ENCODE measurements at places on chromosomes 5 and 9.

- no peak for DNase-seq
Observed at GRCh38 chr9:84492366-84493159, 152.0 kb upstream of the SLC28A3 start.

DNA sequence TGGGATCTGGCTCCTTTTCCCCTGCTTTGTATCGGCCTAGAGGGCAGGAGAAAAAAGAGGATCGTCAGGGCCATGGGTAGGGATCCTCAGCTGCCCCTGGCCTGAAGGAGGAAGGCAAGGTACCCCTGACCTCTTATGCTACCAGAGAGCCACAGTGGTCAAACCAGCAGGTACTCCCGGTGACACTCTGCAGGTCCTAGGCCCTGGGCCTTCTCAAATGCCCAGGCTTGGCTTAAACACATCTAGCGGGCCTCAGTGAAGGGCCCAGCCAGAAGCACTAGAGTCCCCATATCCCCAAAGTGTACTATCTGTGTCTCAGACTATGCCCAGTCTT lies 3.5 kb downstream of the IRF1 start:
- DNase-seq: no peak

- no peak for DNase-seq
Observed at GRCh38 chr5:127650649-127651048, 1.8 kb downstream of the CTXN3 start.

DNA sequence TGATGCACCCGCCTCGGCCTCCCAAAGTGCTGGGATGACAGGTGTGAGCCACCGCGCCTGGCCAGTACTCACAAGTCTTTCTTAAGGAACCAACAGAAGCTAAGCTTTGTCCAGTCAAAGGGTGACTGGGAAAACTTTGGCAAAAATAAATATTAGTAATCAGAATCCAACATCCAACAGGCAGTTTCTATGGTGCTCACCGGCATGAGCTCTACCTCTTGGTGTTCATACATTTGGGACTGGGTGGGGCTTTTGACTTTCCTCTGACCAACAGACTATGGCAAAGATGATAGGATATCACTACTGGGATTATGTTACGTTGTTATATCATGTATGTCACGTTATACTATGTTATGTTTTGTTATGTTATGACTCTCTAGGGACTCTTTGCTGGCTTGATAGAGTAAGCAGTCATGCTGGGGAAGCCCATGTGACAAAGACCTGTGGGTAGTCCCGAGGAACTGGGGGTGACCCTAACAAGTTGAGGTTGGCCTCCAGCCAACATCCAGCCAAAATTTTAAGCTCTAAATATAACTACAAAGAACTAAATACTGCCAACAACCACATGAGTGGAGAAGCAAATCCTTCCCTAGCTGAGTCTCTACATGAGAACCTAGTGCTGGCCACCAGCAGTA lies 6.0 kb downstream of the RASGEF1C start:
- no peak for DNase-seq

GRCh38 chr9:17398350-17398749 lies 180.5 kb upstream of the SH3GL2 start:
- DNase-seq: no peak

- DNase-seq: no peak
Observed at GRCh38 chr5:2894316-2894715, 142.8 kb upstream of the IRX2 start.

- peak; percentile 94 for DNase-seq
Observed at GRCh38 chr5:149834246-149834855, 104.2 kb downstream of the PPARGC1B start.

- no peak for DNase-seq
Observed at GRCh38 chr9:121663591-121663990, 12.2 kb downstream of the DAB2IP start.

- no peak for DNase-seq
Observed at GRCh38 chr5:125794922-125795321, 628.3 kb upstream of the GRAMD2B start.

GRCh38 chr5:52334367-52334766 lies 453.3 kb upstream of the ITGA1 start:
- no peak for DNase-seq

DNA sequence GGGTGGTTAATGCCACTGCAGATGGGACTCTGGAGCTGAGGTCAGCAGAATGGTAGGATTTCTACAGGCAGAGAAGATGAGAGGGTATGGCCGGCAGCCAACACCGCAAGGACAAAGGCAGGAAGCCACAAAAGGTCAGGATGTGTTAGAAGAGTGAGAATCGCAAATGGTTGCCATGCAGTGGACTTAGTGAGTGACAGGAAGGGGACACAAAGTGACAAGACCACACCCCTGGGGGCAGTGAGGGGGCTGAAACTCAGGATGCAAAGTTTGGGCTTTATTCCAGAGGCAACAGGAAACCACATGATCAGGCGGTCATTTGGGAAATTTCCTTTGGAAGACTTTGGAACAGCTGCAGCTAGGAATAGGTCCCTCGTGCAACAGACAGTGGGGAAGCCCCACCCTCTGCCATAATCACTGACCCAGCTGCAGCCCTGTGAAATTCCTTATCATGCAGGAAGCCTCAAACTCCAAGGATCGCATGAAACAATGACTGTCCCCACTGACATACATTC lies 14.2 kb upstream of the CCDC180 start:
- DNase-seq: peak; percentile 49

DNA sequence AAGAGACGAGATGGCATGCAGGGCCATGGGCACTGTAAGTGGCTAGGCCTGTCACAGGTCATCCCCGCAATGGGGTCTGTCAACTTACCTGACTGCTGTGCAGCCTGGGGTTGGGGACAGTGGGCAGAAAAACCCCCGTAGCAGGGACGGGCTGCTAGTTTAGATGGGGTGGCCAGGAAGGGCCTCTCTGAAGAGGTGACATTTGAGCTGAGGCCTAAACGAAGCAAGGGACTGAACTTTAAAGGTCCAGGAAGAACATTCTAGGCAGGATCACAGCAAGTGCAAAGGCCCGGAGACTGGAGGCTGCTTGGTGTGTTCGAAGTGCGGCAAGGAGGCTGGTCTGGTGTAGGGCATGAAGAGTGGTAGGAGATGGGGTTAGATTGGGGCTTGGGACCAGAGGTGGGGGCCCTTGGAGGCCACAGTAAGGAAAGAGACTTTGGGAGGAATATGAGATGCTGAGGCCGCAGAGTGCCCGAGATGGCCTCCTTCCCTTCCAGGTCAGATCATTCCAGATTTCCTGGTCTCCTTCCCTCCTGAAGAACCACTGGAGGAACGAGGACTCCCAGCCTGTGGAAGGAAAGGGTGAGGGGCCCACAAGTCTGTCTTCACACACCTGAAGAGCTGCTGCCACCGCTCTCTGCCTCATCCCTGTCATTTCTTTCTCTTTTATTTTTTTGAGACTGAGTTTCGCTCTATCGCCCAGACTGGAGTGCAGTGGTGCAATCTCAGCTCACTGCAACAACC lies 37.9 kb upstream of the SH3PXD2B start:
- DNase-seq: no peak

GRCh38 chr9:135103001-135103446 lies 15.6 kb downstream of the OLFM1 start:
- DNase-seq: no peak

DNA sequence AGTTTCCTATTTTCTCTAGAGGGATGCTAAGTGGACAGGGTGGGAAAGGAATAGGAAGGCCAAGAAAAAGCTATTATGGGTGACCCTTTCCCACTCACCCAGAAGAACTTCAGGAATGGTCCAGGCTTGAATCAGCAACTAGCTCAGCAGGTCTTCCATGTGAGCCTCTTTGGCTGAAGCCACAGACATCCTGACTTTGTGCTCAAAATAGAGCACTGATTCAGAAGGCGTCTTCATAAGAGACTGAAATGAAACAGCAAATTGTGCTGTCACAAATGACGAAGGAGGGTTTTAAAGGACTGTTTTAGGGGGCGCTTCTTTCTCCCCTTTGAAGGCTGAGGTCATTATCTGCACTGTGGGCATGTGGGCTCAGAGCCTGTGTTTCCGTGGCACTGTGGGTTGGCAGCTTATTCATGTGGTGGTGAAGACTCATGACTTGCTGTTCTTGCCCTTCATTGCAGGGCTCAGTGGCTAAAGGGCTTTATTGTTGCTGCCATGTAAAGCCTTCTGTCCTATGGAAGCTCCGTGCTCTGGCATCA lies 65.8 kb upstream of the NFIL3 start:
- no peak for DNase-seq

DNA sequence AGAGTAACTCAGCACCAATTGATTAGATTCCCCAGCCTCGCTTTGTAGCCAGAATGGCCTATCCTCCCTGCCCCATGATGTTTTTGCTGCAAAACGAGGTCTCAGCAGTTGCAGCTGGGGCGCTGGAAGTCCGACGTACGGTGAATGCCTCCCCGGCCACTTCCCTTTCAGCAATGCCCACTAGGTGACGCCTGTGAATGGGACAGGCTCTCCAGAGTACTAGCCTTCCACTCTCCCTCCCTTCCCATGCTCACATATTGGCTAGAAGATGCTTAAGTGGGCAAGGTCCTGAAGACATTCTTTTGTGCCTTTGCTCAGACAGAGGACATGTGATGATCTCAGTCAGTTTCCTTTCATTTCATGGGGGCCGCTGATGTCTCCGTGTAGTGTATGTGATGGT lies 50.8 kb downstream of the DMRT2 start:
- peak; percentile 65 for DNase-seq

- no peak for DNase-seq
Observed at GRCh38 chr5:126716861-126717260, 60.1 kb upstream of the LMNB1 start.

DNA sequence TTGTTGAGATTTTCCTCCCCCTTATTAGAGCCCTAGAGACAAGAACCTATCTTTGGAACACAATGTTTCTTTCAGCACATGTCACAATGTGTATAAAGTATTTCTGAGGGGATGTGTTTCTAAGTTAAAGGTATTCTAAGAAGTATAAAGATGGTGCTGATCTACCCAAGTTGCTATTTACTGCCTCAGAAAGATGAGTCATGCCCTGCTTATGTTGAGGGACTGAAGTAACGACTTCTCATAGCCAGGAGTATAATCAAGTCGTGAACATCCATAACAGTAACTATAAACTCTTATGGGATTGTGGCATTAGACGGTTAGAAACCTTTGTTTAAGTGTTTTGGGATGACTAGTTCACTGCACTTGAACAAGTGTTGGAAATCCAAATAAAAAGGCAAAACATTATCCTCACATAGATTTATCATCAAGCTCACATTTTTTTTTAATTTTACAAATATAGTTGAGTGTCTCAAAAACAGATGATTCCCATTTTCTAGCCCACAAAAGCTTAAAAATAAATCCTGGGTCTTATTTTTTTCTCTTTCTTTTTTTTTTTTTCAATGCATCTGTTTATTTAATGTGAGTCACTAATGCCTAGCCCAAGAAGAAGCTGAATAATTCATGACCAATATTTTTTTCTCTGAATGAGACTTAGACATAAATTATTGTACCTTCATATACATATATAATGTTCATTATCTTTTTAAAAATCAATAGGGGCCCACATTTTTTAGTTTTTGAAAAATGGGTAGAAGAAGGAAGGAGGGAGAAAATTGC lies 12.2 kb upstream of the TMEM252 start:
- peak; percentile 78 for DNase-seq

DNA sequence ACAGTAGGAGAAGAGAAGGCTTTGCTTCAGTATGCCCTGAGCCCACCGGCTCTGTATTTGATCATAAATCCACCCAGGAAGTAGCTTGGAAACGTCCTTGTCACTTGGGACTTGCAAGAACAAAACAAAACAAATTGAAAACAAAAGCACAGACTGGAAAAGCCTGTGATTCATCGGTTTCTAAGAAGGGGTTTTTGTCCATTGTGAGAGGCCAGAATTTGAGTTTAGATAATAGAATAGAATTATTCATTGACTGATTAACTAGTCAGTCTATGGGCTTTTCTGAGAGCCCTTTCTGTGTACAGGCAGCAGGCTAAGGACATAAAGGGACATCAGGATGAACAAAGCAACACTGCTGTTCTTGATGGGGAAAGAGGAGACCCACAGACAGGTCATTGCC lies 424.8 kb downstream of the IRX1 start:
- DNase-seq: no peak

DNA sequence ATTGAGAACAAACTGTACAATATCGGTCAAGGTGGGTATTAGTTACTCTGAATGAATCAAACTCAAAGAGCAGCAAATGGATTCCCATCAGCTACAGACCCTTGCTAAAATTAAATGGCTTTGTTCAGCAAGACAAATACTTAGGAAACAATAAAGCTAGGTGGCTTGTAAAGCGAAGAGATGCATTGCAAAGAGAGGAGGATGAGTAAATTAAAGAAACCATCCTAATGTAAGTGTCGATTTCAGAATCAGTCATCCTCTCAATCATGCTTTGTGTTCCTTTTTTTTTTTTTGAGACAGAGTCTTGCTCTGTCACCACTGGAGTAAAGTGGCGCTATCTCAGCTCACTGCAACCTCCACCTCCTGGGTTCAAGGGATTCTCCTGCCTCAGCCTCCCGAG lies 359.2 kb upstream of the ZNF462 start:
- DNase-seq: no peak

- no peak for DNase-seq
Observed at GRCh38 chr9:84858364-84858763, 188.8 kb downstream of the NTRK2 start.

DNA sequence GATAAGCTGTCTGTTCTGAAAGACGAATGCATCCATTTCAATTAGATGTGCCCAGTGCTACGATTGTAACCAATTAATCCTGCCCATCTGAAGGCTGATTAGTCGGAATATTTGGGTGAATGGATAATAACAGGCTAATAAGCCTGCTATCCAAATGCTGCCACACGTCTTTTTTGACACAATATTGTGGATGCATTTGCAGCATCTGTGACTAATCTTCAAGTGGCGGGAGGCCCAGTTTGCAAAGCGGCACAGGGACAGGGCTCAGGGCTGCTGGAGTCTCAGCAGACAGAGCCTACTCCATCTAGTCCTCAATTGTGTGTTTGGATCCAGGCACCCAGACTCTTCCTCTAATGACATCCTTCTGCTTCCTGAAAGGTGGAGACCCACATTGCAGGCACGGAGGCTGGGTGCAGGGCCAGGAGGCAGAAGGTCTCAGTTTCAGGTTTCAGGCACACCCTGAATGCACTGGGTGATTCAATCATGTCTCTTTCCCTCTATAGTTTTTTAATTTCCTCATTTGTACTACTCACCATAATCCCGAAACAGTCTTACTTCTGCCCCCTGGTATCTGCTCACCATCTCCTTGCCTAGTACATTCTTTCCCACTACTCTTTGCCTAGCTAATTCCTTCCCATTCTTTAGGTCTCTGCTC lies 169.6 kb downstream of the ASTN2 start:
- DNase-seq: no peak

GRCh38 chr5:43245724-43246385 lies 53.8 kb downstream of the NIM1K start:
- DNase-seq: no peak

- DNase-seq: no peak
Observed at GRCh38 chr5:43895876-43896275, 292.9 kb downstream of the NNT start.
